Amygdala (tissue), 56 donors: ENCODE measurements at places on chromosomes 13 and 19.

DNA sequence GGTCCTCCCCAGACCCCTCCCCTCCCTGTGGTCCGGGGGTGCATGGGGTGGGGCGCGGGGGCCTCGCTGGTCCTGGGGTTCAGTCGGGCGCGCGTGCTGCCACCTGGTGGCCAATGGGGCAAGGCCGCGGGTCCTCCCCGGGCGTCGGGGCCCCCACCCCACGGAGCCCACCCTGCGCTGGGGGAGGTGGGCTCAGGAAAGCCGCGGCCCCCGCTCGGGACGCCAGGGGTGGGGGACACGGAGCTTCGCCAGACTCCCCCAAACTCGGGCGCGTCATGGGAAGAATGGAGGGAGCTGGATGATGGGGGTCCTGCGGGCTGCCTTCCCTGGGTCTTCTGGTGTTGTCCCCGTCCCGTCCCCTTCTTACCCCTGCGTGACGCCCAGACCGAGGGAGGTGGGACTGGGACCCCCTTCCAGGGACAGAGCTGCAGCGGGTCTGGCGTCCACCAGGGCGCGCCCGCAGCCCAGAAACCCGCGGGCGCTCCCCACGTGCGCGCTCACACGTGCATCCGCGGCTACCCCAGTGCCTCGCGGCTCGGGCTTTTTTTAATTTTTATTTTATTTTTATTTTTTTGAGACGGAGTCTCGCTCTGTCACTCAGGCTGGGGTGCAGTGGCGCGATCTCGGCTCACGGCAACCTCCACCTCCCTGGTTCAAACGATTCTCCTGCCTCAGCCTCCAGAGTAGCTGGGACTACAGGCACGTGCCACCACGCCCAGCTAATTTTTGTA is 19.8 kb upstream of the TCF3 start:
- no peak for DNase-seq

DNA sequence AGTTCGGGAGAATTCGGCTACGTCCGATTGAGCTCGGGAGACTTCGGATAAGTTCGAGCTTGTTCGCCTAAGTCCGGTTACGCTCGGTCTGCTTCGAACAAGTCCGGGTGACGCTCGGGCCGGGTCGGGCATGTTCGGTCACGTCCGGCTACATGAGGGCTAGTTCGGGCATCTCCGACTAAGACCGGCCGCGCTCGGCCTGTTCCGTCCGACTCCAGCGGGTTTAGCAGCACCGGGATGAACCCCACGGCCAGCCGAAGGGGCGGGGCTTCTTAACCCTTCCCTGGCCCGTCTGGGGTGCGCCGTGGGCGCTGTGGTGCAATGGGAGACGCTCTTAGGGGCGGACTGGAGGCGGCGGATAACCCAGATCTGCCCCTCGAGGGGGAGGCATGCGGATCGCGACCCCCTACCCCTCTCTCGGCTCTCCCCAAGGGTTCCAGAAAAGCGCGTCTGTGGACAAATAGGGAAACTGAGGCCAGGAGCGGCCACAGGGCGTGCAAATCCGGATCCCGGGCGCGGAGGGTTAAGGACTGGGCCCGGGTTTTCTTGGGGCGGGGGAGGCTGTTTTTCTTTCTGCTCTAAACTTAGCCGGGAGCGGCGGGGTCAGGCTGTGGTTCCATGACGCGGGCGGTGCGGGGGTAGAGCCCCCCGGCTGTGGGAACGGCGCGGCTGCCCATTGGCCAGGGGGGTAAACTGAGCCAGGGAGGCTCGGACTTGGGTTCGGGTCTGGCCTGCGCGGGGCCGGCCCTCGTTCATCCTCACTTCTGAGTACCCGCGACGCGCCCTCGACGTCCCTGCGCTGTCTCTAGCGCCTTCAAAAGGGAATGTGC is 1.5 kb downstream of the PDE4C start:
- peak; percentile 72 for DNase-seq

DNA sequence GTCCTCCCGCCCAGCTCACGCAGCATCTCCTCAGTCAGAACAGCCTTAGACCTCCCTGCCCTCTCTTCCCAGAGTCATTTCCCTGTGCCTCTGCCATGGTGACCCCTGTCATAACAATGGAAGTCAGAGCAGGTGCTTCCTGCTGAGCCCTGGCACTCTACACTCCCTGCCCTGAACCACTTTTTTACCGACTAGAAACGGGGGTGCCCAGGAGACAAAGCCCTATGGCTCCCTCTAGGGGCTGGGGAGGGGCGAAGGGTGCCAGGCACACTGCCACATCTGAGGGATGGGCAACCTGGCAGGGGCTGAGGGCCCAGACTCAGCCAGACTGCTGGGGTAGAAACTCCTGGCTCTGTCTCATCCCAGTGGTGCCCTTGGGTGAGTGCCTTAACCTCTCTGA is 16.4 kb downstream of the ZNF574 start:
- no peak for DNase-seq

DNA sequence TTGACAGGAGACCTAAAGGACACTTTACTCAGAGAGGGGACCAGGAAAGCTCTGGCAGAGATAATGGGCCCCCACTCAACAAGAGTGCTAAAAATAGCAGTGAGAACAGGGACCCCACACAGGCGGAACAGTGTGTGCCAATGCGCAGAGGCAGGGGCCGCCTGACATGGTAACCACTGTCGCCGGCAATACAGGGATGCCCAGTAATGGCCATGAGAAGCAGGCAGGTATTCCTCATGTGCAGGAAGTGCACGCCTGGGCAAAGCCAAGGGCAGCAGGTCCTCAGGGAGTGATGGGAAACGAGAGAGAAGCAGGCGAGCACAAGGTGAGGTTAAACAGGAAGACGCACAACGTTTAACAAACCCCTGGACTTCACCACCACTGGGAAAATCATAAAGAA is 757.1 kb downstream of the LIG4 start:
- no peak for DNase-seq

DNA sequence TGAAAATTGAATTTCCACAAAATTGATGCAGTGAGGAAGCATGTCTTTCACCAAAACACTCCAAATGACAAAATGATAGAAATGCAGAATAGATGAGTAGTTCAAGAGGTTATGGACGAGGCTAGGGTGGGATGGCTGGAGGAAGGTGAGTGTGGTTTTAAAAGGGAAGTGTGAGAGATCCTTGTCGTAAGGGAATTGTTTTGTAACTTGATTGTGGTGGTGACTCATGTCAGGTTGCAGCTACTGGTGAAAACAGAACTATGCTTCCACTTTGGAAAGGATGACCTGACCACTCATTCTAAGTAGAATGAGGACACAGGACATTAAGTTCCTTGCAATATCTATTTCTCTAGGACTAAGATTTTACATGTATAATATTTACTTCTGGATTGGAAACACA is 345.7 kb downstream of the MTUS2 start:
- no peak for DNase-seq

DNA sequence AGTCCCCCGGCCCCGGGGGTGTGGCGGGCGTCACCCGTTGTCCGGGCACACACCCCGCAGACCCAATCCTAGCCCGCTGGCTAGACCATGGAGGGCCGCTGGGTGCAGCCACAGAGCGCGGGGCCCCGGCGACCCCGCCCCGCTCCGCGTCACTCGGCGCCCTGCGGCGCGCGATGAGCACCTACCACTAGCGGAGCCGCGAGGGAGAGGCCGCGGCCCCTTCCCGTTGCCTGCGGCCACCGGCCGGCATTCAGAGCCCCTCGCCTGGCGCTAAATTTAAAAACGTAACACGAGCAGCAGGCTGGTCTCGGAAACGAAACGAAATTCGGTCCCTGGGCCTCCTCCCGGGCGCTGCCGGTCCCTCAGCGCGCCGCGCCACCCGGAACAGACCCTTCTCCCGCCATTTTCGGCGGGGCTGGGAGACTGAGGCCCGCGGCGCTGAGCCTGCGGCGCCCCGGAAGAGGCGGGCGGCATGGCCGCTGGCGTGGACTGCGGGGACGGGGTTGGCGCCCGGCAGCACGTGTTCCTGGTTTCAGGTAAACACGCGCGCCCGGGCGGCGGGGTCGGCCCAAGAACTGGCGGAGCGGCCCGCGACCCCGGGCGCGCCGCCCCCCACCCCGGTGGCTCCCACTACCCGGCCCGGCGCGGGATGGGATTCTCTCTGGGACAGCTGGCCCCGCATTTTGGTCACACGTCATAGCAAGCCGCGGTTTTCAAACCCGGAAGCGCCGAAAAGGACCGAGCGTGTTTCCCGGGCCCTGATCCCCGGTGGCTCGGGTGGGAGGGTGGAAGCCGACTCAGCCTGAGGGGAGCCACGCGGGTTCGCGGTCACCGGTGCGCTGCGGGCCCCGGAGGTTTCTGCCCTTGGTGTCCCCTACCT is at the start of gene RNASEH2B:
RNASEH2B (plus strand) TSS at position 187 of the 880 bp plus-strand sequence; CDS start at position 473, 286 bp downstream.
- DNase-seq, result peak; percentile 43

GRCh38 chr13:52128714-52129700 is at the start of gene NEK5:
Gene NEK5 (minus strand): TSS chr13:52129073. CDS start chr13:52127482, 1,591 bp downstream.
- peak; percentile 2 for DNase-seq

DNA sequence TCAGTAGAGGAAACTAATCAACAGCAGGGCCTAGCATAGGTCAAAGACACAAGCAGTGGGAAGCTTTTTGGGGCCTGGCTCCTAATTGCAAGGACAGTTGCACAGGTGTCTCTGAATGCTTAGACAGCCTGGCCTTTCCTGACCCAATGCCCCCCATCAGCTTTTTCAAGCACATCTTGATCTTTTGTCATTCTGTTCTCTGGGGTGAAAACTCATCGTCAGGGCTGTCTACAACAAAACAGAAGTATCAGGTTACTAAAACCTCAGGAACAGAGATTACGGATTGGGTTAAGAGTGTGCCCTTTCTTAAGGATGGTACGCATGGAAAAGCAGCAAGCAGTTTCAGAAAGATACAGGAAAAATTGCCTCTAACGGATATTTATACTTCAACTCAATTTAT is 8.3 kb upstream of the ZNF254 start:
- DNase-seq, result no peak

DNA sequence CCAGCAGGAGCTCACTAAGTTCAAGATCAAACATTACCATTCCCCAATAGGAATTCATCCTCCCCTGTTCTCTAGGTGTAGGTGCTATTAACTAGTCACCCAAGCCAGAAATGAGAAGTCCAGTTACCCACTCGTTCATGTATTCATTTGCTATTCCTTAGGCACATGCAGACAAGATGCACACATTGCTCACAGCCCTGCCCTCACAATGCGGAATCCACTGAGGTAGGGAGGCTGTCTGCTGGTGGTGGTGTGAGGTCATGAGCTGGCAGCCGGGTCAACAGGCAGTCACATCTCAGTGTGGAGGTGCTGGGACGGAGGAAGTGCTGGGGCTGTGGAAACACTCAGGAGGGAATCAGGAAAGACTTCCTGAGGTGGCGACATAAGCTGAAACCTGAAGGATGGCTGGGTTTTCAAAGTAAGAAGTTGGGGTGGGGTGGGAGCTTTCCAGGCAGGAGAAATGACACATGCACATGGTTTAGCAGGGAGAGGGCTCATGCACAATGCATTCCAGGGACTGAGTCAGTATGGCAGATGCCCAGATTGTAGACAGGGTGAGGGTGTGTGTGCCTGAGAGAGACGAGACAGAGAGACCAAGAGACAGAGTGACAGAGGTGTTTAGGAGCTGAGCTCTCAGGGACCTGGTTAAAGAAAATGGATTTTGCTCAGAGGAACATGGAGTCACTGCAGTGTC is 117.6 kb downstream of the USP12 start:
- DNase-seq, result no peak

DNA sequence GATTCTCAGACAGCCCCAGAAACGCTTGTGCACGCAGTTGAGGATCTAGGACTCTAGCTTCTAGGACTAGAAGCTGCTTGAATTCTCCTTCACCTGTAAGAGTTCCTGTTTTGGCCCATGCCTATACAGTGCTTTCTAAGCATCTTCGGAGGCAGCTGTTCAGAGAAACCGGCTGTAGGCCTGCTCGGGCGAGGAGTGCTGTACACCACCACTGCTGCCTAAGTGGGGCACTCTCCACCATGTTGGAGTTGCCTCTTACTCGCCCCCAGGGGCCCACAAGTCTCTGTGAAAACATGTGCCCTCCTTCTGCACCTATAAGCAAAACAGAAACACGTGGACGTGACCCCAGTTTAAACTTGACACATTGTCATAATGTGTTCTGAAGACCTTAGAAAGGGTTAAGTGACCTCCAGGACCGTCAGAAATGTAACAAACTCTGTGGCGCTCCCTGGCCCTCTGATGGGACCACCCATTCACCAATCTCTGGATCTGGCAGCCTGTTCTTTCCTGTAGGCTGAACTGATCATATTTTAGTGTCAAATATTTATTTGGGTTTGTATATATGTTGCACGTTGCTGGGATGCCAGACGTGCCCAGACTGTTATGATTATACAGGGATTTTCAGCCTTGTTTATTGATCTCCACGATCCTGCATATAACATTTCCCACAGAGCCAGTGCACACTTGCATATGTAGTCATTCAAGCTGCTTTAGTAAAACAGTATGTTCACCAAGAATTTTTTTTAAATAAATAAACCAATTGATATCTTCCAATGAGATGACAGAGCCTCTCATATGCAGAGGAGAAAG is 60.8 kb downstream of the C13orf42 start:
- DNase-seq, result no peak

DNA sequence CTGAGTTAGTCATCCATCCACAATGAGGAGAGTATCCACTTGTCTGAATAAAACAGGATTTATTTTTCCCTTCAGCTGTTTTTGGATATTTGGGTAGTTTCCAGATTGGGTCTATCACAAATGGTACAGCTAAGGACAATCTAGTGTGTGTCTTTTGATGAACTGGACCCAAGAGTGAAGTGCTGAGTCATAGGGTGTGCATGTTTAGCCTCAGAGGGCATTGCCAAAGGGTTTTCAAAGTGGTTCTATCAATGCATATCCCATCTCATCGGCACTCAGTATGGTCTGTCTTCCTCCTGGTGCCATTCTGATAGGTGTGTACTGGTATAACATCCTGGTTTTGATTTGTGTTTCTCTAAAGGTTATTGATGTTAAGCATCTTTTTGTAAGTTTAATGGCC is 62.3 kb downstream of the GSX1 start:
- no peak for DNase-seq

GRCh38 chr13:40692946-40693345 is 26.5 kb upstream of the FOXO1 start:
- DNase-seq, result no peak

DNA sequence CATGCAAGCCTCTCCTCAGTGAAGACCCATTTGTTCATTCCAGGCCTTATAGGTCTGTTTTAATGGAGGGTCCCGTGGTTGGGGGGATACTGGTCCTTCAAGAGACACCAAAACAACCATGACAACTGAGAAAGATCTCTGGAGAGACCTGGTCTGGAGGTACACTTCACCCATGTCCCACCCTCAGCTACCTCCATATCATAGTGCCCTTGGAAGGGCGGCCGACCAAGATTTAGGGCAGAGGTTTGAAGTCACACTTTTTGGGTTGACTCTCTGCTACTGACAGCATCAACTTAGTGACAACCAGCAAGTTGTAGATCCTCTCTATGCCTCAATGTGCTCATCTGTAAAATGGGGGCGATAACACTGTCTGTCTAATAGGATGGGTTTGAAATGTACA is 177.3 kb downstream of the TSHZ3 start:
- DNase-seq, result no peak

DNA sequence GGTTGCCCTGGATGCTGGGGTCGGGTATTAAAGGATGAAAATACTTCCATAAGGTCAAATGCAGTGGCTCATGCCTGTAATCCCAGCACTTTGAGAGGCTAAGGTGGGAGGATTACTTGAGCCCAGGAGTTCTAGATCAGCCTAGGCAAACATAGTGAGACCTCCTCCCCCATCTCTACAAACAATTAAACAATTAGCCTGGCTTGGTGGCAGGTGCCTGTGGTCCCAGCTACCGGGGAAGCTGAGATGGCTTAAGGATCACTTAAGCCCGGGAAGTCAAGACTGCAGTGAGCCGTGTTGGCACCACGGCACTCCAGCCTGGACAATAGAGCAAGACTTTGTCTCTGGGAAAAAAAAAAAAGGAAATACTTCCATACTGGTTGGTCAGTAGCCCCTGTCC is 1.5 kb downstream of the KLK11 start:
- DNase-seq, result no peak

GRCh38 chr13:85536706-85537105 is 262.5 kb downstream of the SLITRK6 start:
- DNase-seq, result no peak
